HuH-7 (cell line): ENCODE measurements at places on chromosomes 16 and 17.

DNA sequence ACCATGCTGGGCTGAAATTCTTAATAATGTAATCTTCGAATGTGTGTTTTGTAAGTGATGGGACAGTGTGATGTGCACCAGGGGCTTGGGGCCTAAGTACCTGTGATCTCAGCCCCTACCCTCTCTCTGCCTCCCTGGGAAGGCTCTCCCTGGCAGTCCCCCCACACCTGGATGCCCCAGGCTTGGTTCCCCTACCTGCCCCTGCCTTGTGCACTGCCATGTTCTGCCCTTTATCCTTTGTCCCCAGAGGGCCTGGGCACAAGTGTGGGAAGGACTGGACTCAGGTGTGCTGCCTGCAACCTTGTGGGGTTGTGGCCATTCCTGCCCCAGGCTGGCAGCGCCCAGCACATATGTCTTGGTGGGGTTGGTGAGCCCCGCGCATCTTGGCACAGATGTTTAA is 55.4 kb upstream of the CREBBP start:
- DNase-seq = no peak

GRCh38 chr17:62970610-62971009 is 4.6 kb downstream of the TANC2 start:
- DNase-seq = no peak

- DNase-seq = peak; percentile 57
Measured at GRCh38 chr17:43134774-43135453, 9.8 kb upstream of the BRCA1 start.

- no peak for DNase-seq
Measured at GRCh38 chr17:17372856-17373520, 69.8 kb downstream of the NT5M start.

GRCh38 chr17:82734987-82735866 is at the start of gene FN3K:
Gene FN3K, plus strand, starts transcription at chr17:82735615. Its CDS starts 22 bp downstream, at chr17:82735637.
- DNase-seq = peak; percentile 80

- DNase-seq = no peak
Measured at GRCh38 chr17:35774499-35774898, 13.8 kb downstream of the C17orf50 start.

DNA sequence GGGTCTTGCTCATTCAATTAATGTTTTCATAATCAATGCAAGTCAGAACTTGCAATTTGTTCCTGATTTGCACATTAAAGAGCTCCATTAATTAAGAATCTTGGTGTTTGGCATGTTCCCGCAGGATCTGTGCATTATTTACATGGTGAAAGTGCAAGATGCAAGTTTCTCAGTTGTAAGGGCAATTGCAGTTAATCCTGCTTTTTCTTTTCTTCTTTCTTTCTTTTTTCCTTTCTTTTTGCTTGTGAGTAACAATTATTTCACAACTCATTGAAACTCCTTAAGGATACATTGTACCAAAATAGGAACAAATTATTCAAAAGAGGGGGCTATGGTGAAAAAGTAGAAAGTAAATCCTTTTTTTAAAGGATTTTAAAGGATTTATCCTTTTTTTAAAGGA is 24.2 kb downstream of the AATF start:
- DNase-seq = no peak

DNA sequence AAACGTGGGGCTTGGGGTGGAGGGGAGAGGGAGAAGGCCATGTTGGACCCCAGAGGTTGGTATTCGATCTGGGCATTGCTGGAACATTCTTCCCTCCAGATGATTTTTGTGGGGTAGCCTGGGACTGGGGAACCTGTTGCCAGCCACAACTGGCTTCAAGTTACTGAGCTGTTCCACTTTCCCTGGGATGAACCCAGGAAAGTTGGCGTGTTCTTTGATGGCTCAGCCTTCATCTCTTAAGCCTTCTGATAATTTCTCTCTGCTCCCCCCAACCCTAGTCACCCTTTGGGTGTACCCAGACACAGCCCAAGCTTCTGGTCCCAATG is 2.1 kb downstream of the TBX21 start:
- DNase-seq = no peak

- DNase-seq = peak; percentile 53
Measured at GRCh38 chr17:59366773-59367656, 35.6 kb downstream of the YPEL2 start.

DNA sequence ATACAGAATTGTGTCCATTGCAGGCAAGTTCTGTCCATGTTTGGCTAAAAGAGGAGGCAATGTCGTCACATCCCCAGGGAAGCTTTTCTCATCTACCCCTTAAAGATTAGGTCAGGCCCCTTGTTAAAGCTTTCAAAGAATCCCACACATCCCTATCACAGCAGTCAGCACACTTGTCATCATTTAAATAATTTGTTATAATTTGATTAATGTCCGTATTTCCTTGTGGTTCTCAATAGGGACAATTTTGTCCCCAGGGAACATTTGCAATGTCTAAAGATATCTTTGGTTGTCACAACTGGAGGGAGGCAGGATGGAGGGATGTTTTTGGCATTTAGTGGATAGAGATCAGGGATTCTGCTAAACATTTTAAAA is 28.1 kb upstream of the NFAT5 start:
- DNase-seq = no peak

- no peak for DNase-seq
Measured at GRCh38 chr17:70378076-70378475, 208.7 kb downstream of the KCNJ2 start.

DNA sequence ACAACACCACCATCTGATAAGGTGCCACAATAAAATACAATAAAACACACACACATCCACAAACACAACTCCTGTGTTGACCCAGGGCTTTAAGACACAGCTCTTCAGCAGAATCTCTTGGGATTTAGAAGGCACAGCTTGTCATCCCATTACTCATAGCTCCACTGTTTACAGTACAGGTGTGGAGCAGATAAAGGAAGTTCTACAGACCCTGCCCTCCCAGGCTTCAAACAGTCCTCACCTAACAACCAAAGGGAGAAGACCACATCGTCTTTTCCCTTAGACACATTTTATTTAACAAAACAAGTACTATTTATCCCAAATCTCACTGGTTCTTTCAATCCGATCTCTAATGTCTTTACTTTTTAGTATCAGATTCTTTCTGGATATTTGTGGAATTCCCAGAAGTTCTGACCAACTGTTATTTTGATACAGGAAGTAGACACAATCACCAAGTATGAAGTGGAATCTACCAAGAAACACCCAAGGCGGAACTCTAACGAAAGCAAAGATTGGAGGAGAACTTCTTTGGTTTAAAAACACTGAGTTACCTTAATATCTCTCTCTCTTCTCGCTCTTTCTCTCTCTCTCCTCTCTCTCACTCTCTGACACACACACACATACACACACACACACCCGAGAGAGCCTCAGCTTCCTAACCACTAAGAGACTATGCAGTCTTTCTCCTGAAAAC is 46.1 kb downstream of the CYTH1 start:
- no peak for DNase-seq

GRCh38 chr17:29140051-29140621 is 40.1 kb downstream of the MYO18A start:
- DNase-seq = no peak

DNA sequence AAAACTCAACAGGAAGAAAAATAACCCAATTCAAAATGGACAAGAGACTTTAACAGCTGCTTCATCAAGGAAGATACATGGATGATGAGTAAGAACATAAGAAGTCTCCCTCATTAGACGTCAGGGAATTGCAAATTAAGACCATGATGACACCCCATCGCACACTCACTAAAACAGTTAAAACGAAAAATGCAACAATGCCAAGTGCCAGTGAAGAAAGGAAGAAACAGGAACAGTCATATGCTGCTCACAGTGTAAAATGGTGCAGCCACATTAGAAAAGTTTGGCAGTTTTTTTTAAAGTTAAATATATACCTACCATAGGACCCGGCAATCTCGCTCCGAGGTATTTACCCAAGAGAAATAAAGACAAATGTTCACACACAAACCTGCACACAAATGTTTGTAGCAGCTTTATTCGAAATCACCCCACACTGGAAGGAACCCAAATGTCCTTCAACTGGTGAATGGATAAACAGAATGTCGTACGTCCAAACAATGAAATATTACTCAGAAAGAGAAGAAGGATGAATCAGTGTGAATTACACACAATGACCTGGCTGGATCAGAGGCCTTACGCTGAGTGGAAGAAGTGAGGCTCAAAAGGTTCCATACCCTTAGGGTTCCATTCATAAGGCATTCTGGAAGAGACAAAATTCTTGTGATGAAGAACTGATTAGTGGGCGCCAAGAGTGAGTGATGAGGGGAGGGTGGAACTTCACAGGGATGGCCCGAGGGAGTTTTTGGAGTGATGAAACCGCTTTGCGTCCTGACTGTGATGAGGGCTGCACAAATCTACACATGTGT is 110.3 kb downstream of the C16orf95 start:
- DNase-seq = no peak

DNA sequence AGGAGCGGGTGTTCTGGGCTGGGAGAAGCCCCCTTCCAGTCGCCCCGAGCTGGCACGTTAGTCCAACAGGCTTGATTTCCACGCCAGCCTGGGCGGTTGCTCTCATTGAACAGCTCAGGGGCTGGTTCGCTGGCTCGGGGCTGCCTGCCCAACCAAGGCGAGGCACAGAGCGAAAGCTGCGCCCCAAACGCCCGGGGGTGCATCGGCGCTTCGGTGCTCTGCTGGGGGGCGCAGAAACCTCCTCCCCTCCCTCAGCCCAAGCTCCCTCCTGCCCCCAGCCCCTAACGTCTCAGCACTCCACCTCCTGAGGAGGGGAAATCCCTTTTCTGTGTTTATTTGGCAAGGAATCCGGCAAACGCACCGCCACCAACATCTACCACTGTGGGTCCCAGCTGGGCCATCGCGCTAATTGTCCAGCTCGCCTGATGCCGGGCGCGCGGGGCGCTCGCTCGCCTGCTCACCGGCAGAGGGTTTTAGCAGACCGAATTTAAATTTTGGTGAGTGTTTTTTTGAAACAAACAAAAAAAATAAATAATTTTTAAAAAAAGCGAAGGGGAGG is 29.5 kb upstream of the RBFOX1 start:
- DNase-seq = no peak

- DNase-seq = peak; percentile 71
Measured at GRCh38 chr16:81076566-81077075, 417 bp downstream of the C16orf46 start.

- DNase-seq = no peak
Measured at GRCh38 chr17:50484386-50485155, 5.9 kb downstream of the RSAD1 start.

DNA sequence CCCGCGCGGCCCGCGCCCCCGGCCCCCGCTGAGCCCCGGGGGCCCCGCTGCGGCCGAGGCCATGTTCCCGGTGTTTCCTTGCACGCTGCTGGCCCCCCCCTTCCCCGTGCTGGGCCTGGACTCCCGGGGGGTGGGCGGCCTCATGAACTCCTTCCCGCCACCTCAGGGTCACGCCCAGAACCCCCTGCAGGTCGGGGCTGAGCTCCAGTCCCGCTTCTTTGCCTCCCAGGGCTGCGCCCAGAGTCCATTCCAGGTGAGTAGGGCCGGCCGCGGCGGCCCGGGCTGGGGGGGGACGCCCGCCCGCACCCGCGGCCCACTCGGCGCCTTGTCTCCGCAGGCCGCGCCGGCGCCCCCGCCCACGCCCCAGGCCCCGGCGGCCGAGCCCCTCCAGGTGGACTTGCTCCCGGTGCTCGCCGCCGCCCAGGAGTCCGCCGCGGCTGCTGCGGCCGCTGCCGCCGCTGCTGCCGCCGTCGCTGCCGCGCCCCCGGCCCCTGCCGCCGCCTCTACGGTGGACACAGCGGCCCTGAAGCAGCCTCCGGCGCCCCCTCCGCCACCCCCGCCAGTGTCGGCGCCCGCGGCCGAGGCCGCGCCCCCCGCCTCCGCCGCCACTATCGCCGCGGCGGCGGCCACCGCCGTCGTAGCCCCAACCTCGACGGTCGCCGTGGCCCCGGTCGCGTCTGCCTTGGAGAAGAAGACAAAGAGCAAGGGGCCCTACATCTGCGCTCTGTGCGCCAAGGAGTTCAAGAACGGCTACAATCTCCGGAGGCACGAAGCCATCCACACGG is 504 bp downstream of the MAZ start:
- peak; percentile 71 for DNase-seq

DNA sequence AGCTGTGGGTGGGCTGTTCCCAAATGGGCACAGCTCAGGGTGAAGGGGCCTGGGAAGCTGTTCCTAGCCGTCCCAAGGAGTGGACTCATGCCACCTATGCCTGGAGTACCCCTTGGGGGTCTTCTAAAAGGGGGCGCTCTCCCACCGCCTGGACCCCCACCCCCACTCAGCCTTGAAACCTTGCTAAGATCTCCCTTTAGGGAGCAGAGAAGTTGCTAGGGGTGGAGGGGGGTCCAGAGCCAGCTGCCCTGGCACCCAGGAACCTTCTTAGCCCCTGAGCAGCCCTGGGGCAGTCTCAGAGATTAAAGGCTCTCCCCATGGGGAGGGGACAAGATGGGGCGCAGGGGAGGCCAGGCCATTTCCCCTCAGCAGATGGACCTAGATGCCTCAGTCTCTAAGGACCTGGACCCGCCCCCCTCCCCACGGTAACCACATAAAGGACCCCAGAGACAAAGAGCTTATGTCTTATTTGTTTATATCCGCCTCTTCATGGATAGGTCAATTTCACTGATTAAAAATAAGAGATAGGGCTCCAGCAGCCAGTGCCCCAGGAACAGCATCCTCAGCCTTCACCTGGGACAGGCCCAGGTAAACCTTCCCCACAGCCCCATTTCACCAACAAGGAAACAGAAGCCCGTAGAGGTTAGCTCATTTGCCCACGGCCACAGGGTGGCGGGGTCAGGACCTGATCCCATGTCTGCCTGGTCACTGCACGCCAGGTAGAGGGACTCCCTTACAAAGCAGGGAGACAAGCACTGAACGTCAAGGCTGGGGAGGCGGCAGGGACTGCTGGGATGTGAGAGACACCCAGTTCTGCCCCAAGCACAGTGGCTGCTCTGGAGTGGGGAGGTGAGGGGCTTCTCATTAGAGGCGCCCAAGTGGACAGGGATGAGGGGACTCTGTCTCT is 3.4 kb downstream of the MTSS2 start:
- peak; percentile 73 for DNase-seq

GRCh38 chr16:16021988-16022682 is 72.7 kb downstream of the ABCC1 start:
- peak; percentile 70 for DNase-seq

GRCh38 chr17:4576729-4577322 is 7.5 kb upstream of the SMTNL2 start:
- DNase-seq = no peak

- no peak for DNase-seq
Measured at GRCh38 chr17:39114723-39115122, 36.7 kb downstream of the PLXDC1 start.

DNA sequence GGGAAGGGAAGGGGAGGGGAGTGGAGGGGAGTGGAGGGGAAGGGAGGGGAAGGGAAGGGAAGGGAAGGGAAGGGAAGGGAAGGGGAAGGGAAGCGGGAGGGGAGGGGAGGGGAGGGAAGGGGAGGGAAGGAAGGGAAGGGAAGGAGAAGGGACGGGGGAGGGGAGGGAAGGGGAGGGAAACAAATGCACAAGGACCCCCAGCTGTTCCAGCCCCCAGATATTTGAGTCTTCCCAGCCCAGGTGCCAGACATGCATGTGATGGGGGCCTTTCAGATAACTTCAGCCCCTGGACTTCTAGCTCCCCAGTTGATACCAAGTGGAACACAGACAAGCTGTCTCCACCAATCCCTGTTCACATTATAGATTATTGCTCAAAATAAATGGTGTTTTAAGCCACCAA is 14.7 kb upstream of the KDM8 start:
- DNase-seq = no peak
